ENCODE measurements at places on chromosomes 2 and 18. TPM values are rescaled to one million over a fixed set of nuclear protein-coding genes. Genes with fewer than 3 reads are reported as not detected.

Gene SLC9A4
- 12.9 TPM for total RNA-seq

Gene IL1RL1
- 1.9 TPM for total RNA-seq

Gene TFCP2L1
- total RNA-seq = 68.4 TPM

Gene ALLC
- not detected for total RNA-seq

Gene FOXD4L1
- total RNA-seq = 0.12 TPM

Gene IGFBP5
- total RNA-seq = 522 TPM

Gene POTEI
- 0.06 TPM for total RNA-seq

Gene GALNT5
- total RNA-seq = 0.70 TPM

Gene ABCG5
- total RNA-seq = 0.18 TPM

Gene GREB1L
- total RNA-seq = 9.3 TPM

Gene RBKS
- total RNA-seq = 6.1 TPM

Gene RAB6C
- total RNA-seq = 0.23 TPM

Gene RFX8
- total RNA-seq = 2.5 TPM

Gene RAB27B
- 4.6 TPM for total RNA-seq

Gene ACYP2
- total RNA-seq = 29.3 TPM

Gene HNRNPA3
- total RNA-seq = 112 TPM

Gene HOXD10
- total RNA-seq = 86.1 TPM

Gene SETBP1
- total RNA-seq = 48.8 TPM

Gene MC2R
- total RNA-seq = not detected

Gene RESP18
- not detected for total RNA-seq

Gene GAREM1
- 27.9 TPM for total RNA-seq

Gene FBXO48
- total RNA-seq = 0.53 TPM

Gene DGUOK
- 36.0 TPM for total RNA-seq

Gene SF3B6
- total RNA-seq = 94.9 TPM

Gene HOXD12
- total RNA-seq = 0.23 TPM

Gene LGALSL
- 19.2 TPM for total RNA-seq

Gene ALK
- total RNA-seq = 0.29 TPM

Gene POLR1A
- 14.9 TPM for total RNA-seq

Gene AMER3
- 0.23 TPM for total RNA-seq

Gene MMADHC
- total RNA-seq = 75.4 TPM

Gene GCA
- 40.6 TPM for total RNA-seq

Gene ZAP70
- 4.3 TPM for total RNA-seq

Gene ADD2
- total RNA-seq = 6.1 TPM

Gene FHL2
- total RNA-seq = 62.2 TPM

Gene NOL4
- total RNA-seq = 2.7 TPM

Gene TWIST2
- total RNA-seq = 10.7 TPM

Gene CD207
- not detected for total RNA-seq

Gene CROCC2
- 0.18 TPM for total RNA-seq

Gene IFT172
- 51.2 TPM for total RNA-seq
